ENCODE measurements at places on chromosomes 5 and 9.

- no peak for DNase-seq
These were observed 5.7 kb upstream of the DOCK2 start for GRCh38 chr5:169631360-169631759.

- no peak for DNase-seq
These were observed 236.1 kb upstream of the CDH12 start for GRCh38 chr5:23089286-23089685.

- no peak for DNase-seq
These were observed 990.8 kb upstream of the EDIL3 start for GRCh38 chr5:85375525-85375924.

DNA sequence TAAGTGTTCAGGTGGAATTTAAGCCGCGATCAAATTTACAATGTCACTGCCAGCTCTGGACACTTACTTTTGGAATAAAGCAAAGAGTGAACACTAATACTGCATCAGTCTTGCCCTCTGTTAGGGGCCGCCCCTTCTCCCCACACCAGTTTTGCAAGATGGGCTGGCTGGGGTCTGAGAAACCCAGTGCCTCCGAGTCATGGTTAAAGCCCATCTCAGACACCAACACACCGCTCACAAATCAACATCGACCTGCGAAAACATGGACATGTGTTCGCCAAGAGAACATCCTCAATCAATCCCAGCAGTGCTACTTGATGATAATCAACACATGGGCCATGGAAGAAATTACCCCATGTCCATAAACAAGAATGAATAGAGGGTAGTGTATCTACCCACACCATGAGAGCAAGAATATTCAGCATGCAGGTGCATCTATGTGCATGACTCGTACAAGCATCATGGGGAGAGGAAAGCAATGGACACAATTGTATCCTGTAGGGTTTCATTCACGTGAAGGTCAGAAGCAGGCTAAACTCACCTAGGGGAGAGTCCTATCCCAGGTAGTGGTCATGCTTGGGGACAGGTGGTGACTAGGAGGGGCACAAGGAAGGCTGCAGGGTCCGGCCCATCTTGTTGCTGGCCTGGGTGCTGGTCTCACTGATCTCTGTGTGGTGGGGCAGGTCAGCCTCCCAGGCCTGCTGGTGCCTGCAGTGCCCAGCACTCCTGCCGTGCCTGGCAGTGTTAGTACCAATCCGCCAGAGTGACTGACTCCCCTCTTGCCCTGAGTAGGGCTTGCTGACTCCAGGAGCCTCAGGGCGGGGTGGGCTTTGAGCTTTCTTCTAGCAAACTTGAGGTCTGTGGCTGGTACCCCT, 5.0 kb downstream of the S1PR3 start:
- no peak for DNase-seq

- no peak for DNase-seq
These were observed 5.5 kb downstream of the PTBP3 start for GRCh38 chr9:112327718-112328450.

DNA sequence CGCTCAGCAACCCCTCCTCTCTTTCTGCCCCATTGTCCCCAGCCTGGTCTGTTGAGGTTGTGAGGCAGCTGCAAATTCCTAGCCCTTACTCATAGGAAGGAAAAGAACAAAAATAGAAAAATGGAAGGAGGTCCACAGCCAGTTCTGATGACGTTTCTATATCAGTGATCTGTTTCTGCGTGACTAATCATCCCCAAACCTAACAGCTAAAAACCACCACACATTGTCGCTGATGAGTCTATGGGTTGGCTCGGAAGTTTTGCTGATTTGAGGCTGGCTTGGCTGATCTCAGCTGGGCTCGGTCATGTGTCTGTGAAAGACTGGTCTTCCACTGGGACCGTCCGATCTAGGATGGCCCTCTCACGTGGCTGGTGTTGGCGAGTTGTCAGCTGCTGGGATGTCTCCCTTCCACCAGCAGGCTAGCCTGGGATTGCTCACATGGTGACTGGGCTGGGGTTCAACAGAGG, 200.6 kb upstream of the ZNF618 start:
- DNase-seq: no peak

DNA sequence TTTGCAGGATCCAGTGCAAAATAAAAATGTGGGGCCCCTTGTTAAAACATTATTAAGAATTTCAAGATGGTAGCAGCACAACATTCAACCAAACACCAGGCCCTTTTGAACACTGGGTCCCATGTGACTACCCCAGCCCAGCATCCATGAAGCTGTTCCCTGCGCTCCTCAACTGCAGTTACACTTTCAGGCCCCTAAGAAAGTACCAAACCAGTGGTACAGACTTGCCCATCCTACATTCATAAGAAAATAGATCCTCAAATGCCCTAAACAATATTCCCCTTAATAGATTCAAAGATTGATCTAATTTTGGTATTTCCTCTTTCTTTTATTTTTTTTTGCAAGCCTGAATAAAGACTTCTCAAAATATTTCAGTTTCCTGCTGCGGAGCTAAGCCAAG, 201.7 kb downstream of the EFNA5 start:
- DNase-seq: no peak

- no peak for DNase-seq
These were observed 15.7 kb upstream of the C5orf34 start for GRCh38 chr5:43530648-43531047.

DNA sequence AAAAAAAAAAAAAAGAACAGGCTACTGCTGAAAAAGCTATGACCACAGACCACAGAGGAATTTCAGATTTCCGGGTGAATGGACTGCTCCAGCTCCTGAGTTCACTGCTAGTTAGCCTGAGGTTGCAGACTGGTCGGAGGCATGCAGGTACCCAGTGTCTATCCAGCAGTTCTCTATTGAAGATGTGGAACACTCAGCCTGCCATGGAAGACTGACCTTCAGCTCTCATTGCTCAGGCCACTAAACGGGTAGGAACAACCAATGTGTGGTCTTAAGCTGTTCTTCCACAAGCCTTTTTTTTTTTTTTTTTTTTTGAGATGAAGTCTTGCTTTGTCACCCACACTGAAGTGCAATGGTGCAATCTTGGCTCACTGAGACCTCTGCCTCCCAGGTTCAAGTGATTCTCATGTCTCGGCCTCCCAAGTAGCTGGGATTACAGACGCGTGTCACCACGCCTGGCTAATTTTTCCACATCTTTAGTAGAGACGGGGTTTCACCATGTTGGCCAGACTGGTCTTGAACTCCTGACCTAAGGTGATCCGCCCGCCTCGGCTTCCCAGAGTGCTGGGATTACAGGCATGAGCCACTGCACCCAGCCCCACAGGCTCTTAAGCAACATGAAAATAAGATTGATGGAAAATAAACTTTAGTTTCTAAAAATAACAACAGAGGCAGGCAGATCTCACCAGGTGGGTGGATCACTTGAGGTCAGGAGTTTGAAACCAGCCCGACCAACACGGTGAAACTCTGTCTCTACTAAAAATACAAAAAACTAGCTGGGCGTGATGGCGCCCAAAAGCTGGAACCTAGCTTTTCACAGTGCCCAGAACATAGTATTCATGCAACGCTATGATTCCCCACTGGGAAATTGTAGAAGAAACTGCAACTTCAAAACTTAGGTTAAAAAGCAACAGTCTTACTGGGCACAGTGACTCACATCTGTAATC, 20.0 kb upstream of the NPM1 start:
- no peak for DNase-seq

DNA sequence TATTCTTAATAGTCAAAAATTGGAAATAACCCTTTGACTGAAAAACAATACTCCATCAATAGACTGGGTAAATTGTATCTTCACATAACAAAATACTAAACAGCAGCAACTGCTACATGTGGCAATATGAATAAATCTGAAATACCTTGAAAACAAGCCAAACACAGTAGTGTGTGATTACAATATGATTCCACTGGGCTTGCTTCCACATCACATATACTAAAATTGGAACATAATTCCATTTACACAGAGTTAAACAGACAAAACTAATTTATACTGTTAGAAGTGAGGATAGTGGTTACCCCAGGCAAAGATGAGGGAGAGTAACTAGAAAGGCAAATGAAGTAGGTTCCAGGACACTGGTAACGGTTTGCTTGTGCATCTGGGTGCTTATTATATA, 20.4 kb downstream of the FNIP1 start:
- DNase-seq: no peak

- DNase-seq: no peak
These were observed 81.3 kb downstream of the PLAC8L1 start for GRCh38 chr5:146024034-146024433.

GRCh38 chr9:107853461-107853860, 363.9 kb upstream of the KLF4 start:
- DNase-seq: no peak

DNA sequence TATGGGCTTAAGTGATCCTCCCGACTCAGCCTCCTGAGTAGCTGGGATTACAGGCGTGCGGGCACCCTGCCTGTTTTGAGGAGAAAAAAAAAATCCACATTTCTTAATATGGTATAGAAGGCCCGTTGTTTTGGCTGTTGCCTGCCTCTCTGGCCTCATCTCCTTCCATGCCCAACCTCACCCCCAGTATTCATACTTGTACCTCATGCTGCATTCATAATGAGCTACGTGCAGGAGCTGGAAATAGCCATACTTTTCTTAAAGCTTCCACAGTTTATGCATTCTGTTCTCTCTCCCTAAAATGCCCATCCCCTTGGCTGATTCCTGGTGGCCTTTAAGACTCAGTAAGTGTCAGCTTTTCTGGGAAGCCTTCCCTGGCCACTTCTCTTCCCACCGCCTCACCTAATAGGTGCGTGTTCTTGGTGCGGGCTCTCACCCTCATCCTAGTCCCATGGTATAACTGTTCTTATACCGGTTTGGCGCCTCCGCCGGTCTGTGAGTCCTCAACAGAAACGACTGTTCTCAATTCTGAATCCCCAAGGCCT, 2.1 kb upstream of the TPM2 start:
- no peak for DNase-seq

Data from stimulated activated CD8-positive, alpha-beta memory T cell treated with anti-CD3 and anti-CD28 coated beads, Interleukin-15, amount 100 ng/mL, for 48 hours (primary cell).